ENCODE measurements at places on chromosomes 6 and 20.

- no peak for DNase-seq
These were observed 327.3 kb downstream of the HACE1 start for GRCh38 chr6:104532462-104532861.

DNA sequence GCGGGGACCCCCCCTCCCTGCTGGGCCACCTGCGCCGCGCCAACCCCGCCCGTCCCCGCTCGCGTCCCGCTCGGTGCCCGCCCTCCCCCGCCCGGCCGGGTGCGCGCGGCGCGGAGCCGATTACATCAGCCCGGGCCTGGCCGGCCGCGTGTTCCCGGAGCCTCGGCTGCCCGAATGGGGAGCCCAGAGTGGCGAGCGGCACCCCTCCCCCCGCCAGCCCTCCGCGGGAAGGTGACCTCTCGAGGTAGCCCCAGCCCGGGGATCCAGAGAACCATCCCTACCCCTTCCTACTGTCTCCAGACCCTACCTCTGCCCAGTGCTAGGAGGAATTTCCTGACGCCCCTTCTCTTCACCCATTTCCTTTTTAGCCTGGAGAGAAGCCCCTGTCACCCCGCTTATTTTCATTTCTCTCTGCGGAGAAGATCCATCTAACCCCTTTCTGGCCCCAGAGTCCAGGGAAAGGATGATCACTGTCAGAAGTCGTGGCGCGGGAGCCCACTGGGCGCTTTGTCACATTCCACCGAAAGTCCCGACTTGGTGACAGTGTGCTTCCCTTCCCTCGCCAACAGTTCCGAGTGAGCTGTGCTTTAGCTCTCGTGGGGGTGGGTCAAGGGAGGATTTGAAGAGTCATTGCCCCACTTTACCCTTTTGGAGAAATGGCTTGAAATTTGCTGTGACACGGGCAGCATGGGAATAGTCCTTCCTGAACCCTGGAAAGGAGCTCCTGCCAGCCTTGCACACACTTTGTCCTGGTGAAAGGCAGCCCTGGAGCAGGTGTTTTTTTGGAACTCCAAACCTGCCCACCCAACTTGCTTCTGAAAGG, 2.1 kb downstream of the VEGFA start:
- peak; percentile 71 for DNase-seq

DNA sequence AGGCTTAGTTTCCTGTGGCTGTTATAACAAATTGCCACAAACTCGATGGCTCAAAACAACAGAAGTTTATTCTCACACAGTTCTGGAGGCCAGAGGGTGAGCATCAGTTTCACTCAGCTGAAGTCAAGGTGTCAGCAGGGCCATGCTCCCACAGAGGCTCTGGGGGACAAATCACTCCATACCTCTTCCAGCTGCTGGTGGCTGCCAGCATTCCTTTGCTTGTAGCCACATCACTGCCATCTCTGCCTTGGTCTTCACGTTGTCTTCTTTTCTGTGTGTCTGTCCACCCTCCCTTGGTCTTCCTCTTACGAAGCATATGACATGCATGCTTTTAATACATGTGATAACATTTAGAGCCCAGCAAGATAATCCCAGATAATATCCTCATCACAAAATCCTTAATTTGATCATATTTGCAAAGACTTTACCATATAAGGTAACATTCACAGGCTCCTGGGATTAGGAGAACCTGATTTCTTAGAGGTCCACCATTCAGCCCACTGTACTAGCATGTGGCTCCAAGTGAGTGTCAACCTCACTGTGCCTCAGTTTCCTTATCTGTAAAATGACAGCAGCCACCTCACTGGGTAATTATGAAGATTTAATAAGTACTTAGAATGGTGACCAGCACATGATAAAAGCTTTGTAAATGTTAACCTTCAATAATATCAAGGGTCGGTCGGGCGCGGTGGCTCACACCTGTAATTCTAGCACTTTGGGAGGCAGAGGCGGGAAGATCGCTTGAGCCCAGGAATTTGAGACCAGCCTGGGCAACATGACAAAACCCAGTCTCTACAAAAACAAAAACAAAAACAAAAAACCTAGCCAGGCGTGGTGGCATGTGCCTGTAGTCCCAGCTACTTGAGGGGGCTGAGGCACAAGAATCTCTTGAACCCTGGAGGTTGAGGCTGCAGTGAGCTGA, 14.7 kb upstream of the PTGIS start:
- DNase-seq: no peak

DNA sequence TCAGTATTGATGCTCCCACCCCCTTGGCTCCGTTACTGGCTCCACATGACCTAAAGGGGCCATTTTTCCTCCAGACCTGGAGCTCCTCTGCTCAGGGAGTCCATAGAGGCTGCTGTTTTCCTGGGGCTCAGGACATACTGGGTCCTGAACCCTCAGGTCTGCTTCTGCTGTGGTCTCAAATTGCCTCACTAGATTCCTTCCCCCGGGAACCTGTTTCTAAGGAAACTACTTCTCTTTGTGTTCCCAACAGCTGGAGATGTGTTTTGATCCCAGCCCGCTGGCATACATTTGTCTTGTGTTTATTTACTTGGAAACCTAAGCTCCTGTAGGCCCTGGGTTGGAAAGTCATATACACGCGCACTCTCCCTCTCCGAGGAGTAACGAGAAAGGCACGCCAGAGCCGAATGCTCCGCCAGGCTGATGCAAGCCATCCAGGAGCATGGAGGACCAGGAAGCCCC, 222.8 kb downstream of the UST start:
- DNase-seq: no peak

- DNase-seq: no peak
These were observed 20.0 kb downstream of the CDK19 start for GRCh38 chr6:110795271-110795670.

- no peak for DNase-seq
These were observed 48.9 kb downstream of the SLC2A12 start for GRCh38 chr6:134003542-134003951.

GRCh38 chr6:160004419-160005175, 35.7 kb downstream of the IGF2R start:
- no peak for DNase-seq

DNA sequence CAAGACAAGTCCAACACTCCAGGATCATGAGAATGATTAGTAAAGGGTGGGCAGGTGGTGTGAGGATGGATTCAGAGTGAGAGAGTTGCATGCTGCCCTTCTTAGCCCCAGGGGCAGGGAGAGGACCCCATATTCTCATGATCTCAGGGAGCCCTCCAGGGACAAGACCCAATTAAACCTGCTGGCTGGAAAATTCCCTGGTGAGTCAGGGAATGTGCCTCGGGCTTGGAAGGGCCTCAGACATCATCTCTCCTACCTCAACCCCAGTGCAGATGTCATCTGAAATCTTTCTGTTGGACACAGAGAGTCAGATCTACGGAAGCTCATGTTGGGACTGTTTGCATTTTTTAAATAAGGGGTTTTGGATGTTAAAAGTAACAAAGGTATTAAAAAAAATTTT, 9.2 kb upstream of the SIRPD start:
- DNase-seq: no peak

- no peak for DNase-seq
These were observed 54.9 kb downstream of the MYH7B start for GRCh38 chr20:35010405-35011192.

GRCh38 chr20:36872852-36873251, 3.1 kb upstream of the TLDC2 start:
- DNase-seq: no peak

DNA sequence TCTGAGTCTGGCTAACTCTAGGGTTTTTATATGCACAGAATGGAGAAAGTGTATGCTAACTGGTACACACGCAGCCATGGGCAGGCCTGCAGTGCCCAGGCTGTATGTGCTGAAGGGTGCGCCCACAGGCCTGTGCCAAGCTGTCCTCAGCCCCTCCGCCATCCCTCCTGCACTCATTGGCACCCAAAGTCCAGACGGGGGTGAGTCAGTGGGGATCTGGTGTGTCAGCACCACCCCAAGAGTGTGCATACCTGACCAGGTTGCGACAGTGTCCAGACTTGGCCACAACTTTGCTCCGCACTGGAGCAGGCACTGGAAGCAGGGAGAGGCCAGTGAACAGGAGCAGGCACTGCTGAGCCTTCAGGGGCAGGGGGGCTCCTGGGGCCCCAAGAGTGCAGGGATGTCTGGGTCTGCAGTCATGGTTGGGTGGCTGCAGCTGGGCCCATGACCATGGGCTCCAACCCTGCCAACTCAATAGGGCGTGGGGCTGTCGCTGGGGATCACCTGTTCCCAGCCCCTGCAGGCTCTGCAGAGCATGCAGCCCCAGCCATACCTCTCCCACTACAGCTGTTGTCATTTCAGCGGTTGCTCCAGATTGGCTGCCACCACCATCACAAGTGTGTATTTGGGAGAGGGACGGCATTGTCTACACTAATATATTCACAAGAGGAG, 717.8 kb downstream of the EPHA7 start:
- no peak for DNase-seq

DNA sequence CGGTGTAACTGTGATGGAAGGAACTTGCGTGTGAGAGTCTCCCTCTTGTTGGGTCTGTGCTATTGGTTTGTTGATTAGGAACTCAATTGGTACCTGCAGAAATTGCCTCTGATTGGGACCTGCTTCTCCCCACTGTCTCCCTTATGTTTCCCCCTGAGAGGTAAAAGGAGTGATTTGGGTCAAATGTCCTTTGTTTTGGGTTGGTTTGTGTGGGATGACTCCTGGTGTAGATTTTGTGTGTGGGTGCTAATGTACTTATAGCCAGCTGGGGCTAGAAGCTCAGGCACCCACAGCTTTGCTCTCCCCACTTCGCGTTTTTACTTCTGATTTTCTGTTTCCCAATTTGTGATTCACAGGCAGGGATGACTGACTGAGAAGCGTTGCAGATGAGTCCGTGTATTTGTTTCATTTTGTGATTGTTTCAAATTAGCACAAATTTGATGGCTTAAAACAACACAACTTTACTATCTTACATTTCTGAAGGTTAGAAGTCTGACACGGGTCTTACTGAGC, 79.1 kb downstream of the UTRN start:
- no peak for DNase-seq

- no peak for DNase-seq
These were observed 153.4 kb downstream of the FAXC start for GRCh38 chr6:99195986-99196655.

DNA sequence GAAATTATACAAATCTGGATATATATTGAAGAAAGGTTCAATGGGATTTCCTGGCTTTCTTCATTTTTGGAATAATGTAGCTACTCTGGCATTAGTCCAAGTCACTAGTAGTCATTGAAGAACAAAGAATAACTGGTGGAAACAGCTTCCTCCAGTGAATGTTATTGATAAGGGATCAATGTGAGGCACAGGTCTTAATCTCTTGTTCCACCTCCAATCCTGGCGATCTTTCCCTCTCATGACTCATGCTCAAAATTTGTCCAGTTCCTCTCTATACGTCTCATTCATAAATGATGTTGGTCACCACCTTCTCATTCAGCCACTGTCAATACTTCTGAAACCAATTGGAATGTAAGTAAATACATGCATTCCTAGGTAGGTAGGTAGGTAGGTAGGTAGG, 185.0 kb upstream of the BMP2 start:
- no peak for DNase-seq

DNA sequence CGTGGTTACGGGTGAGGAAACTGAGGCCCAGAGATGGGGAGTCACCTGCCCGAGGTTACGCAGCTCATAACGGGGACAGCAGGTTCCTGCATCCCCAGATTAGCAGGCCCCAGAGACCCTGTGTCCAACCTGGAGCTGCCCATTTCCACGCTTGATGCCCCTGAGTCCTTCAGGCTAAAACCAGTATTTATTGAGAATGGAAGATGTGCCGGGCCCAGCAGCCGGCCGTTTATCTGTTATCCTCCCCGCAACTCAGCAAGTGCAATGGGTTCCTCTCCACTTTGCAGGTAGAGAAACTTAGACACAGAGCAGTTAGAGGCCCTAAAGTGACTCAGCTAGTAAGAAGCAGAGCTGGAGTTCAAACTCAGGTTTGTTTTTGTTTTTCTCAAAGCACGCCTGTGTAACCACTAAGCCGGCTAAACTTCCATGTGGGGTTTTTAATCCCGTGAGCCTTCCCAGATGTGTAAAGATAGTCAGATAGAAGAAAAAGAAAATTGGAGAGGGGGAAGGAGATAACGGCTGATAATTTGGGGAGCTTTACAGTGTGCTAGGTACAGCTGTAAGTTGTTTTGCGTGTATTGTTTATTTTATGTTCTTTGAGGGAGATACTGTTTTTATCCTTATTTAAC, 775 bp downstream of the PFDN4 start:
- no peak for DNase-seq

GRCh38 chr6:125718109-125718508, 31.3 kb upstream of the HEY2 start:
- no peak for DNase-seq

DNA sequence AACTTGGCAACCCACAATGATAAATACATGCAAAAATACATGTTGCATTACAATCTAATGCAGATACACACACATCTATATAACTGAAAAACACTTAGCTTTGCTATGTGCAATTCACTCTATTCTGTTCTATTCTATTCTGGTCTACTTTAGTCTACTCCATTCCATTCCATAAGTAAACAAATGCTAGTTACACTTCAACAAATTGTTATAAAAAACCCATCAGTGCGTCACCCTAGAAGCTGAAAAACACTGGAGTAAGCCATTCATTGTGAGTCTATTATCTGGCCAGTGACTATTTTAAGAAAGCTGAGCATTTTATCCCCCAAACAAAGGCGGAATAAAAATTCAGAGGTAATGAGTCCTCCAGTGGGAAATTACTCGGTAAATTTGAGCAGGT, 315.7 kb upstream of the EPHA7 start:
- no peak for DNase-seq

DNA sequence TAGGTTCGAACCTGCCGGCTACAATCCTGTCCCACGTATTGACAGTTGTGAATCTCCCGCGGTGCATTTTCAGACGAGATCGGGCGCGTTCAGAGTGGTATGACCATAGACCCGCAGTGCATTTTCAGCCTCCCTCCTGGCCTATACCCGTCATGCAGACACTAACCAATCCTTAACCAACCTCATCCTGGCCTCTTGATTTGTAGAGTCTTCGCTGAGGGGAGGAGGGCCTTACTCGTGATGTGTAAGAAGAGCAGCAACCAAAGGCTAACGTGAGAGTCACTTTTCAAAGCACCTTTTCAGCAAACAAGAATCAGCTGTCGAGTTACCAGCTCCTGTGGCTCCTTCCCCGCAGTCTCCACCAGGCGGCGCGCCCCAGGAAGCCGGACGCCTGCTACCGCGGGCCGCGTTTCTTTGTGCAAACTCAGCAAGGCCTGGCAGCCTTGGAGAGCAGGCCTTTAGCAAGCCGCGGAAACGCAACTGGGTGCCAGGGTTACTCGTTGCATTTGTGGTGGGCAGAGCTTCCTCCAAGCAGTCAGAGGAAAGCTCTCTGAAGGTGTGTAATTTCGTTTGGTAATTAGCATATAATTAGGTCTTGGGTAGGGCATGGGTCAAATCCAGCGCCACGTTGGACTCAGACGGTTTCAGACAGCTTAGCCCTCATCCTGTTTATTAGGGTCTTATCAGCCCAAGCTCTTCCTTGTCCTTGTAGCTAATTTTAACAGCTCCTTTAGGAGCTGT, 139.8 kb downstream of the OR2B2 start:
- DNase-seq: peak; percentile 85

- no peak for DNase-seq
These were observed 2.9 kb upstream of the AKAP7 start for GRCh38 chr6:131132360-131132759.

DNA sequence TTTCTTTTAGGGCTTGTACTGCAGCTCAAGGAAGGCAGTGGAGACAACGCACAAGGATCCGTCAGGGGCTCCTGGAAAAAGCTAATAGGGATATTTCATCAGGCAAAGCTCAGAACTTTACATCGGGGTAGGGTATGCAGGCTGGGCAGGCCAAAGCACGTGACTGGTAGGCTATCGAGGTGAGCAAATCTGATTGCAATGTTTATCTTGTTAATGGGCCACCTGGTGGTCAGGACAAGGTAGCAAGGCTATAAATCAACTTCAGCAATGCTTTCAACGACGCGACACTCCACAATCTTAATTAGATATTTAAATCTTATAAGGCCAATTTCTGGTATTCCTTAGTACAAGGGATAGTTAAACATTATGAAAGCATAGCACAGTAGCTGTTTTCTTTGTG, 1302.8 kb upstream of the EYS start:
- no peak for DNase-seq

Measured in stimulated activated CD4-positive, alpha-beta T cell treated with anti-CD3 and anti-CD28 coated beads, Interleukin-4, amount 100 ng/mL, for 48 hours (primary cell).